ENCODE measurements at places on chromosomes 12 and 14.

DNA sequence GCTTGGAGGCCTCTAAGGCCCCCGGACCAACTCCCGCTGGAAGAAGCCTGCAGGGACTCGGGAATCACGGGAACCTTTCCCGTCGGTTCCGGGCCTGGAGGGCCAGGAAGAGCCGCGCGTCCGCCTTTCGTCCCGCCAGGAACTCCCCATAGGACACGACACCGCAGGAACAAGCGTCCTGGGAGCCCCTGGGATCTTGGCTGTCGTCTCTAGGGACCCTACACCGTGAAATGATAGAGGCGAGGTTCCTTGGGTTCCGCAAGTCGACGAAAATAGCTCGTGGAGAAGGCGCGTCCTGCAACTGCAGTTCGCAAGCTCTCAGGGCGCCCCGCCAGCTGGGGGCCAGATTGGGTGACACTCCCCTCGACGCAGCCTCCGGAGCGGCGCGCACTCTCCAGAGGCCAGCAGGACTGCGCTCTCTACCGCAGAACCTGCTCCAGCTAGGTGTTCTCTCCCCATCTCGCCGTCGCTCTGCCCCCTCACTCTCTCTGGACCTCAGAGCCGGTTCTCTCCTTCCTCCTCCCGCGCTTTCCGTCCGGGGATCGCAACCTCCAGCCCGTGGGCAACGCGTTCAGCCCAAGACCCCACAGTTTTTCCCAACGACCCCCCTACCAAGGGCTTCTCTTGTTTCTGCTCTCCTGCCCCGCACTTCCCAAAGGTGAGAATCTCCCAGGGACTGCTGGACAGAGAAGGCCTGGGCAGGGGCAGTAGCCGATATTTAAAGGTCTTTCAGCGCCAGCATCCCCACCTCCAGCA, 776 bp downstream of the BMP4 start:
- DNase-seq: no peak

DNA sequence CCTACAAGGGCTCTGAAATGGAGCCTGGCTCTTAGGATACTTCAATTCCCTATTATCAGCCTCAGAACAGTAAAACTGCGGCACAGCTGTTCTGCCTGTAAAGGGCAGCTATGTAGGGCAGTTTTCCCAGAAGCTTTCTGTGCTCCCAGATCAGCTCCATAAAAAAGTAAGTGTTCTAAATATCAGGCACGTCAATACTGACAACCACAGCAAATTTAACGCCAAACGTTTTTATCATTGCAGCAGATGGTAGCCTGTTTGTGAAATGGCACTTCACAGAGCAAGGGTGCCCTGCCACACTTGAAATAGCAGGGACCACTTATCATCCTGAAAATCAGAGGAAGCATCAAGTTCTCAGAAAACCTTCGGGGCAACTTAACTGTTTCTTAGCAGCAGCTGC, 54.8 kb upstream of the PTHLH start:
- no peak for DNase-seq

DNA sequence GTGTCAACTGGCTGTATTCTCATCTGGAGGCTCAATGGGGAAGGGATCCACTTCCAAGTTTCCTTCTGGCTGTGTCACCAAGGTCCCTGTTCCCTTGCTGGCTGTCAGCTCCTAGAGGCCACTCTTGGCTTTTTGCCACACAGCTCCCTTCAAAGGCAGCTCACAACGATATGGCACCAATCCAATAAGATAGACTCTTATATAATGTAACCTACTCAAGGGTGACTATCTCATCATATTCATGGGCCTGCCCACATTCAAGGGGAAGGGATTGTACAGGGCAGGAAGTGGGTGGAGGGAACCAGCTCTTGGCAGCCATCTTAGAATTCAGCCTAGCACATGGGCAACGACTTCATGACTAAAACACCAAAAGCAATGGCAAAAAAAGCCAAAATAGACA, 98.7 kb upstream of the PLXNC1 start:
- DNase-seq: no peak

DNA sequence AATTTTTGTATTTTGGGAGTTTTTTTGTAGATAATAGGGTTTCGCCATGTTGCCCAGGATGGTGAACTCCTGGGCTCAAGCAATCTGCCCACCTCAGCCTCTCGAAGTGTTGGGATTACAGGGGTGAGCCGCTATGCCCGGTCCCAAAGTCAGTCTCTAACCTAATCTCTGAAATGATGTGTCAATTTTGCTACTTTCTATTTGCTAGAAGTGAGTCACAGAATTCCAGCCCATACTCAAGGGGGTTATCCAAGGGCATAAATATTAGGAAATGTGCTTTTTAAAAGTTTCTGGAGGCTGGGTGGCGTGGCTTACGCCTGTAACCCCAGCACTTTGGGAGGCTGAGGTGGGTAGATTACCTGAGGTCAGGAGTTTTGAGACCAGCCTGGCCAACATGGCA, 40.5 kb downstream of the RESF1 start:
- no peak for DNase-seq

DNA sequence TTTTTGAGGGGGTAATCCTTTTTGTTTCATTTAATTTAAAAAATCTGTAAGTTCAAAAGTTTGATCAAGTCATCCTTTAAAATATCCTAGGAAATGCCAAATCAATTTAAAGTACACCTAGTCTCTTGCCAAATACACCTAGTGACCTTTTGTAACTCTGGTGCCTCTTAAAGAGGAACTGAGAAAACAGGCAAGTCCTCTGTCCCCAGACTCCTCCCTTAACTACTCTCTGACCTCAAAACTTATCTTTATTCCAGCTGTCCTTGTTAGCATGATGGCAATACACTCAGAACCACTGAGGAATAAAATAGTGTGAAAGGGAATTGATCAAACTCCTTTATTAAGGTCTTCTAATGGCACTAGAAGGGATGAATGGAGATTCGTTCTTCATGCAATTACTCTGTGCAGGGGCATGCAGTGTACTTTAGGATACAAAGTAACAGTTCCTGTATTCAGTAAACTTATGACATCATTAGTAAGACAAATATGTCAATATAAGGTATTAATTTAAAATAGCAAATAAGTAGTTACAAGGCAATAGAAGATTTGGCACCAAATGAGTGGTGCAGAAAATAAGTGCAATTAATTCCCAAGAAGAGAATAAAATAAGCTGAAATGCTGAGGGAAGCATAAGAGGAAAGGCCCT, 3.3 kb downstream of the FAR2 start:
- DNase-seq: no peak

GRCh38 chr14:56195704-56196103, 77.5 kb downstream of the PELI2 start:
- DNase-seq: no peak

- DNase-seq: no peak
Observed at GRCh38 chr12:820336-820735, 68.0 kb downstream of the WNK1 start.

DNA sequence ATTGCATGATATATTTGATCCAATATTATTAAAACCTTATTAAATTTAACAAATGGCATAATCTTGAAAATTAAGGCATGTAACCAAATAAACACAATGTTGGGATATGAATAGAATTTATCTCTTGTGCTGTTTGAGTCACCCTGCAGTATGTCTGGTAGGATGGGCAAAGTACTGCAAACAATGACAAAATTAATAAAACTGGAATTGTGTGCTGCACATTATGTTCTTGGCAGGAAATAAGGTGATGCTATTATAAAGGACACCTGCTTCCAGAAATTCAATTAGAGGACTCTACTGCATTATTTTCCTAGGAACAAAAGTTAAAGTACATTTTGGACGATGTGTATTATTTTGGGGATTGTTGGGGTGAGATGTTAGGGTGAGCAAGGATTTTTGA, 132.7 kb downstream of the PPFIA2 start:
- DNase-seq: no peak

DNA sequence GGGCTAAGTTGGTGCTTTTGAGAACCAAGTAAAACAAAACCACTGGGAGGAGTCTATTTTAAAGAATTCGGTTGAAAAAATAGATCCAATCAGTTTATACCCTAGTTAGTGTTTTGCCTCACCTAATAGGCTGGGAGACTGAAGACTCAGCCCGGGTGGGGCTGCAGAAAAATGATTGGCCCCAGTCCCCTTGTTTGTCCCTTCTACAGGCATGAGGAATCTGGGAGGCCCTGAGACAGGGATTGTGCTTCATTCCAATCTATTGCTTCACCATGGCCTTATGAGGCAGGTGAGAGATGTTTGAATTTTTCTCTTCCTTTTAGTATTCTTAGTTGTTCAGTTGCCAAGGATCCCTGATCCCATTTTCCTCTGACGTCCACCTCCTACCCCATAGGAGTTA, 1.8 kb upstream of the RAB5B start:
- DNase-seq: no peak

DNA sequence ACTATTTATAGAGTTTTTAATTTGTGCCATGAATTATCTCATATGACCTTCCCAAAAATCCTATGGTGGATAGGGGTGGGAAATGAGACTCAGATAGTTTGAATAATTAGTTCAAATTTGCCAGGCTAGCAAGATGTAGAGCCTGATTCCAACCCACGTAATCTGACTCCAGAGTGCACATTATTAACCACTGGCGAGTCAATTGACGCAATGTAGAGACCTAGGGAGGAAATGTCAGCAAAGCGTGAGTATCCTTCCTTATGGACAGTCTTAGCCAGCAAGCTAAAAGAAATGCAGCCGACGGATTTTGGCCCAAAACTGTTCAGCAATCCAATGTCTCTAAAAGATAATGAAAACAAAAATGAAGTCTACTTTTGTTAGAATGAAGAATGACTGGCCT, 193.3 kb upstream of the KRR1 start:
- no peak for DNase-seq

GRCh38 chr12:6784761-6785160, 4.6 kb upstream of the CD4 start:
- no peak for DNase-seq

GRCh38 chr14:36167431-36167830, 9.1 kb downstream of the PTCSC3 start:
- no peak for DNase-seq

DNA sequence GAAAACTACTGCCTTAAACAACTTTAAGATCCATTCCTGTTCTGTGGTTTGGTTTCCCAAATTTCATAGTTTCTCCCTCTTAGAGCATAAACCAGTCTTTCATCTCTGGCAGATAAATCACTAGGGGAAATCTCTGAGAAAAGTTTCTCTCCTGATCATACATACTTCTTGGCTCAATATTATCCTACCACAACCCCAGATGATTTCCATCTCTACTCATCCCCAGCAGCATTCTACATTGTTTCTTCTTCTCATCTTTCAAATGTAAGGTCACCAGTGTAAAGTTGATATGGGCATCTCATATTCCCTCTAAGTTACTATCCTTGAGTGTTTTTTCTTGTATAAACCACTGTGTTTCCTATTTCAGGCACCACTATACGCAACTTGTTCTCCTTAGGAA, 45.9 kb upstream of the PLEKHG7 start:
- DNase-seq: no peak

DNA sequence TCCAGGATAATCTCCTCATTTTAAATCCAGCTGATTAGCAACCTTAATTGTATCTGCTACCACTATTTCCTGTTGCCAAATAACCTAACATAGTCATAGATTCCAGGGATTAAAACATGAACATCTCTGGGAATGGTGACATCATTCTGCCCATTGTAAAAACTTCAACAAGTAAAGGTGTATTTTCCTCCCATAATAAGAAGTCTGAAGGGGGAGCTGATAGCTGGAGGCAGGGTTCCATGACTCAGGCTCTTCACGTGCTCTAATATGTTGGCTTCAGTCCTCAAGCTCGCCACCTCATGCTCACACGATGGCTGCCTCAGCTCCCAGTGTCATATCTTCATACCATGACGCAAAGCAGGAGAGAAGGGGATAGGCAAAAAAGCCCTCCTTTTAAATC, 172.0 kb upstream of the VASH1 start:
- no peak for DNase-seq

DNA sequence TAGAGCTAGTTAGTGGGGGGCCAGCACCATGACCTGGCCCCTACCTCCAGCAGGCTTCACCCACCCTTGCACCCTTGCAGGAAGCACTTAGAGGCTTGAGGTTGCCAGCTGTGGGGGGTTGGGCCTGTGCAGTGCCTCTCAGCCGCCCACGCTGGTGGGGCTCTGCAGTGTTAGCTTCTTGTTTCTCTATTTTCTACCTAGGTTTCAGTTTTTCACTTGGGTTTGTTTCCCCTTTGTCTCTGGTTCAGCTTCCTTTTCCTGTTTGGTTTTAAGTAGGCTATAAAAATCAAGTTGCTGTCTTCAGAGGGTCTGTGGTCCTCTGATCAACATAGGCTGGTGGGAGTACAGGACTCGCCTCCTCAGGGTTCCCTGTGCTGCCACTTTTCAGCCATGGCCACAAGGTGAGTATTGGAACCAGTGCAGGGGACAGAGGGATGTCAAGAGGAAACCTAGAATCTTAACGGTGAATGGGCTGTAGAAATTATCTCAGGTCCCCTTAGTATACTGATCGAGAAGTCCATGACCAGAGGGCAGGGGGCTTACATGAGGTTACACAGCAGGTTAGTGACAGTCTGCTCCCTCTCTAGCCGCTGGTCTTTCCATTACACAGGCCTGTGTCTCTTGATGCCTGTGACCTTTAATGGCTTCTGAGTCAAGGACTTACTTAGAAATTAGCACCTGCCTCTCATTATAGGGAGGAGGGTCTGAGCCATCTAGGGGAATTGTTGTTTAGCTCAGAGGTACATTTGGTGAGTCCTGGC, at the start of gene EVL:
Gene EVL (plus strand): TSS at position 312 of the 761 bp plus-strand sequence. CDS start 79 bp downstream, at position 391.
- peak; percentile 56 for DNase-seq

- DNase-seq: no peak
Observed at GRCh38 chr14:72607386-72608130, 286.3 kb downstream of the DPF3 start.

GRCh38 chr14:104696671-104697316, 7.4 kb downstream of the INF2 start:
- no peak for DNase-seq

GRCh38 chr12:106976668-106977067, 10.3 kb downstream of the MTERF2 start:
- no peak for DNase-seq

DNA sequence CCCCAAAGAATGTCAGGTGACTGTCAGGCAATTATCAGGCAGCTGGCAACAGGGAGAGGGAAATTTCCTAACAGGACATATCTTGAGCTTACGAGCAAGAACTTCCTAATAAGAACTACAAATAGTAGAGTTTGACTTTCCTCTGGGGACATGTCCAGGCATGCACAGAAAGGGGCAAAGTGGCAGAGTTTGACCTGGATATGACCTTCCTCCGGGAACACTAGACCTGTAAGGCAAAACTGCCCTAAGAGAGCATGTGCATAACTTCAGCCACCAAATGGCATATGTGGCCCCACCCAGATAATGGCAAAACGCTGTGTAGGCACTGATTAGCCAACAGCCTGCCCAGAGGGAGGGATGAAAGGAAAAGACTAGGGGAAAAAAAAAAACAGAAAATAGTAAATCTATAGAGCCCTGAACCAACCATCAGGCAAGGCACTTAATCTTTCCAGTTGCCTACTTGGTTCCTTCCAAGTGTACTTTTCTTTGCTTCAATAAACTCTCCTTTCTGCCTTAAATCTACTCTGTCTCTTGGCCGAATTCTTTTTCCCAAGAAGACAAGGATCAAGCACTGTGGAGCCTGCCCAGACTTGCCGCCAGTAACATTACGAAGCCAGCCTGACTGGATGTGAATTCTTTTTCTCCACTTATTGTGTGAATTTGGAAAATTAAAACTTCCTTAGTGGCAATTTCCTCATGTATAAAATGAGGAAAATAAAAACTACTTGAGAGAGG, 164.1 kb downstream of the SPTSSA start:
- no peak for DNase-seq

- DNase-seq: no peak
Observed at GRCh38 chr12:14454098-14454907, 88.8 kb downstream of the ATF7IP start.

- no peak for DNase-seq
Observed at GRCh38 chr14:76566439-76566838, 190.5 kb downstream of the ESRRB start.

- no peak for DNase-seq
Observed at GRCh38 chr12:124505001-124505818, 62.2 kb downstream of the NCOR2 start.
